BE2C (cell line): ENCODE measurements at places on chromosomes 5 and 9.
A peak's percentile ranks its signal among the peaks of the same experiment; 100 is the strongest.

DNA sequence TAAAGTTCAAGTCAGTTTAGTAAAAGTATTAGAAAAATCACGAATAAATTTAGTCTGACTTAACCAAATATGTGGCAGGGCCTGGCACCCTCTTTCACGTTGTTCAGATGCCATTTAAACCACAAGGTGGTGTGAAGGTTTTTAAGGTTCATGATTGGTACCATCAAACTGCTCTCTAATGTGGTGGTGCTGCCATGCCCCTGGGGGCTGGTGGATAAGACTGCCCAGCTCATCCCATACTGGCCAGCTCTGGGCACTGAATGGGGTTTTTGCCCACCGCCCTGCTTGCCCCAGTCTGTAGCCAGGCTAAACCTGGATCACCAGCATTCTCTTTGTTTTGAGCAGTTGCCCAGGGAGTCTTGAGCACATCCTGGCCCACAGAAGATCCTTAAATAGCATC is 159.3 kb downstream of the GABBR2 start:
- no peak for DNase-seq

DNA sequence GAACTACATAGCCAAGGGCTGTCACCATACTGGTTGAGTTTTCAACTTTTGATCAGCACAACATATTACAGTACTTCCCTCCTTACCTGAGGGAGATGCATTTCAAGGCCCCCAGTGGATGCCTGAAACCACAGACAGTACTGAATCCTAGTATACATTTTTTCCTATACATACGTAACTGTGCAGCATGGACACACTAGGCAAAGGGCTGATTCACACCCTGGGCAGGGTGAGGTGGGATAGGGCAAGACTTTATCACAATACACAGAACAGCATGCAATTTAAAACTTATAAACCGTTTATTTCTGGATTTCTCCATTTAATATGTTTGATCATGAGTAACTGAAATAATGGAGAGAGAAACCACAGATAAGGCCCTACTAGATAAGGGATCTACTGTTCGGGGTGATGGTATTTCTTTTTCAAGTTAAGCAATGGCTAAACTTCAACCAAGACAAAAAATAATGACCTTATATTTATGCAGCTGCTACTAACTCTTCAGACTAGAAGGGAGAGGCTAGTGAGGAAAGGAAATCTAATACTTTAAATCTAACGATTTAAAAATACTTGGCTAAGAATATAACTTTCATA is 186.9 kb upstream of the GNA14 start:
- no peak for DNase-seq

DNA sequence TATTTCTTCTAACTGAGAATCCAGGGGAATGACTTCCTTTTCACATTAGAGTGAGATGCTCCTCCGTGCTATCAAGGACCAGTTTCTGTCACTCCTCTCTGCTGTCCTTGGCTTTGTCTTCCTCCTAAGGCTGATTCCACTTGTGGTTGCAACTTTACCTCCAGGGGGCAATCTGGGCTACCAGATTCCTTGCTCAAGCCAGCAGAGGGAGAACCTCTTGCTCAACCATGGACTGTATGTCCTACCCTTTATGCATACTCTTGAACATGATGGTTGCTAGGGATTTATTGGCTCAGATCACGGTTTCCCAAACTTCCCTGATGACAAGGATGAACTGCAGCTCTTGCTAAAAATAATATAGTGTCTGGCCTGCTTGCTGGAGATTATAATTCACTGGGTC is 24.0 kb downstream of the NNT start:
- peak; percentile 60 for DNase-seq

DNA sequence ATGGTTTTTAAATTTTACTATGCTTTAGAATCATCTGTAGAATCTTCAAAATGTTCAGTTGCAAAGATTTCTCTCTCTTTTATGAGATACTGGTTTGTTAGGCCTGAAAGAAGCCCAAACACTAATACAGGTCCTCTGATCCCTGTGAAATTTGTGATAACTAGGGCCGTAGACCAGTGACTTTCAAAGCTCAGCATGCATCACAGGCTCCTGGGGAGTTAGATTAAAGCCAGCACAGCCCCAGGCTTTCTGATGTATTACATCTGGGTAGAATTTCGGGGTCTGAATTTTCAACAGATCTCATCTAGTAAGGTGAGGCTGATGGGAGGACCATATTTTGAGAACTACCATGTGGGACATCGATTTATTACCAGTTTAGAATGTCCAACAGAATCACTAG is 194.1 kb upstream of the PTPRD start:
- DNase-seq = no peak

DNA sequence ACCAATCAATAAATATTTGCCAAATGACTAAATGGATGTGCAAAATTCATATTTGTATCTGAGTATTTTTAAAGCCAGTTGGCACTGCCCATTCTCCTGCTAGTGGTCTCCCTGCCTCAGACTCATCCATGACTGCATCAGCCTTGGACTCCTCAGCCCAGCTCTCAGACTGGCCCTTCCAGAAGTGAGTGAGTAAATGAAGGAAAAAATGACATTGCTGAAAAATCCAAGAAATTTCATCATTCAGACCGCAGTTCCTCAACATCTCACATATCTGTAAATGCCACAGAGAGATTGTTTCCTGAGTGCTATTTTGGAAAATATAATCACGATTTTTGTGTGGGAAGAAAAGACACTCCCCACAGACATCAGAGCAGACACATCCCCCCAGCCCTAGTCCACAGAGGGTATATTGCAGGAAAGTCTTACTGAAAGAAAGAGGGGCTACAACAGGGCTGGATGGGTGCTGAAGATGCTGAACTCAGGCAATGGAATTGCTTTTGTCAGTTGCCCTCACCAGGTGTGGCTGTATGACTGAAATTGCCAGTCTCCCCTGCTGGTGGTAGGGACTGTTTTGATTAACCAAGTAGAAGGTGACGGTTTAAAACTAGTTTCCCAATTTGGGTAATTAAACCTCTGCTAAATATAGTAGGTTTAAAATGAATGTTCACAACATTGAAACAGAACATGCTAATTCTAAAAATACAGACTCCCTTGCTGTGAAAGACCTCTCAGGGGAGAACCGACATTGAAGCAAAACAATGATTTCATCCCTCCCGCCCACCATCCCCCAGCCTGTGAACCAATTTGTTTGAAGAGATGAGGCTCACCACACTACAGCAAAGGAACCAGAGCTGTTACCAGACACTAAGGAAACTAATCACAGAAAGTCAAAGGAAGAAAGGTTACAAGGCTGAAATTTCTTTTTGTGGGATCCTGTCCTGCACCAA is 158.8 kb downstream of the DEPDC1B start:
- DNase-seq = no peak

GRCh38 chr5:39080168-39080567 is 6.0 kb upstream of the RICTOR start:
- no peak for DNase-seq

DNA sequence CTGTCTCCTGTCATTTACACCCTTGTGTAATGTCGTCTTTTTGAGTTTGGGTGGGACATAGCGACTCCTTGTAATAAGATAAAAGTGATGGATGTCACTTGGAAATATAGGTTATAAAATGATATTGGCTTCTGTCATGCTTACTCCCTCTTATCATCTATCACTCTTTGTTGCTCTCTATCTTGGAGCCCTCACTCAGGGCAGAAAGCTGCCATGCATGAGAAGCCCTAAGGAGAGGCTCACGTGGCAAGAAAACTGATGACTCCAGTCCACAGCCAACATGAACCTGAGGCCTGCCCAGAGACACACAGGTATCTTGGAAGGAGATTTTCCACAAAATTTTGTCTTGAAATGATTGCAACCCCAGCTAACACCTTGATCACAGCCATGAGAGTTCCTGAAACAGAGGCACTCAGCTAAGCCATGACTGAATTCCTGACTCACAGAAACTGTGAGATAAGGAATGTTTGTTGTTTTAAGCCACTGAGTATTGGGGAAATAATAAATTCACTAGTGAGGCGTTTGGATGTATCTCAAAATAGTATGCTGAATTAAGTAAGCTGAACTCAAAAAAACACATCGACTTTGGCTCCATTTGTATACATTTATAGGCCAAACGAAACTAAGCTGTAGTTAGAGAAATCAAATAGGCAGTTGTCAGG is 216.7 kb downstream of the CDH18 start:
- no peak for DNase-seq

- no peak for DNase-seq
Observed at GRCh38 chr9:26229324-26230054, 551.2 kb upstream of the TUSC1 start.

- peak; percentile 69 for DNase-seq
Observed at GRCh38 chr5:95731571-95732554, 727 bp downstream of the RHOBTB3 start.

DNA sequence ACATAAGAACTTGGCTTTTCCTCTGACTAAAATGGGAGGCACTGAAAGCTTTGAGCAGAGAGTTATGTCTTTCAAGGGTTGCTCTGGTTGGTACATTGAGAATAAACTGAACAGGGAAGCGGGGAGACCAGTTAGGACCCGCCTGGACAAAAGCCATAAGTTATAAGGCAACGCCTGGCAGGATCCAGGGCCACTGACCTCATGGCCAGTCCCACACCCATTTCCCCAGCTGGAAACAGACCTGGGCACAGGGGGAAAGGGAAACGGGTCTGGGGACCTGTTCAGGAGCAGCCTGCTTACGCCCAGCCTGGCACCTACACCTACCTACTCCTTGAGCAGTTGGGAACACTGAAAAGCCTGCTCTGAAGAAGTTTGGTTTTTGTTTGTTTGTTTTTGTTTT is 1.3 kb downstream of the SPINK4 start:
- no peak for DNase-seq

- no peak for DNase-seq
Observed at GRCh38 chr9:134024214-134024792, 978 bp upstream of the BRD3OS start.

- DNase-seq = peak; percentile 67
Observed at GRCh38 chr9:130535818-130536521, 43.4 kb upstream of the FUBP3 start.

DNA sequence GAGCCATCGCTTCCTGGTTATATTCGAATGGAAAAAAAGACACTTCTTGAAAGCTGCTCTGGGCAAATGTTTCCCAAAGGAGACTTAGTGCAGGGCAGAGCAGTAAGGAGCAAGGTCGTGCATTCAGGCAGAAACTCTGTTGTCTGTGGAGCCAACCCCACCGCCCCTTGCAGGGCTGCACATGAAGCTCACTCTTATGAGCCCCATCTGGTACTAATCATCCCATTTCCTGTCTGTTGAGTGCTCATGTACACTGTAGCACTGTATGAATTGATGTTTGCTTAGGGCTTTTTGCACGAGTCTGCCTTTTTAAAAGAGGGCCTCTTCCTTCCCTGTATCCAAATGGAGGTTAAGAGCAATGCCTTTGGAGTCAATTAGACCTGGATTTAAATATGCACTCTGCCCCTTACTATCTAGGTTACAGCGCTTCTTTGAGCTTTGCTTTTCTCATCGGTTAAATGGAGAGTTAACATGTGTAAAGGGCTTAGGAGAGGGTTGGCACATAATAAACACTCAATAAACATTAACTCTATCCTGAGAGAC is 25.4 kb downstream of the HMHB1 start:
- DNase-seq = peak; percentile 45
